ENCODE measurements at places on chromosomes 12 and 14.

GRCh38 chr12:11022520-11022919, at the start of gene TAS2R19:
TAS2R19 (minus strand) TSS chr12:11022620; CDS start chr12:11022571, 49 bp downstream.
- no peak for DNase-seq

- DNase-seq: no peak
Measured at GRCh38 chr12:42807766-42808165, 218.2 kb upstream of the PRICKLE1 start.

DNA sequence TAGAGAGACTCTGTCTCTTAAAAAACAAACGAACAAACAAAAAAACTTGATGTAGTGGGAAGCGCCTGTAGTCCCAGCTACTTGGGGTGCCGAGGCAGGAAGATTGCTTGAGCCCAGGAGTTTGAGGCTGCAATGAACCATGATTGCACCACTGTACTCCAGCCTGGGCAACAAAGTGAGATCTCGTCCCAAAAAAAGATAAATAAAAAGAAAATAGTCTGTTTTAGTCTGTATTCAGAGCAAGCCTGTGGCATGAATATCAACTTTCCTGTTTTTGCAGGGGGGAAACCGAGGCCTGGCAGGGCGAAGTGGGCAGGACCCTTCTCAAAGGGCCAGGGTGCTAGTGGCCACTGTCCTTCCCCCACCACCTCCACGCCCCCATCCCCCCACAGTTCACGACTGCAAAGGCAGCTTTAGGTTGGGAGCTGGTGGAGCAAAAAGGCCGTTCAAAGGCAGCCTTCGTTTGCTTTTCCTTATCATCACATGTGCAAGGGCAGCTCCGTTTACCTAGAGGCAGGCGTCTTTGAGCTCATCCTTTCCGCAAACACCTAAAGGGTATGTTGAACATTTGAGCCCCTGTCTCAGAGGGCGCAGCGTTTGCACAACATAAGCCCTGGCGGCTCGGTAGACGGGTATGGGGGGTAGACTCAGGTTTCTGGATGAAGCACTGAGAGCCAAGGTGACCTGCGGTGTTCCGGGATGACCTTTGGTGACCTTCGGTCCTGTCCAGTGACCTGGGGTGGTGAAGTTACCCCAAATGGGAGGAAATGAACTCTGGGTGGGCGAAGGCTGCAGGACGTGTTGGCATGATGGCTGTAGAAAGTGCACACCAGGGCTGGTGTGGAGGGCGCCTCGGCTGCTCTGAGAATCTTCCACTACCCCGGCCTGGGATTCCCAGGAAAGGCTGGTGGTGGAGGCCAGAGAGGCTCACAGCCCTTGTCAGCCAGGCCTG, 8.7 kb upstream of the MEG3 start:
- DNase-seq: no peak

- DNase-seq: no peak
Measured at GRCh38 chr12:6909421-6910145, 4.8 kb upstream of the ENO2 start.

DNA sequence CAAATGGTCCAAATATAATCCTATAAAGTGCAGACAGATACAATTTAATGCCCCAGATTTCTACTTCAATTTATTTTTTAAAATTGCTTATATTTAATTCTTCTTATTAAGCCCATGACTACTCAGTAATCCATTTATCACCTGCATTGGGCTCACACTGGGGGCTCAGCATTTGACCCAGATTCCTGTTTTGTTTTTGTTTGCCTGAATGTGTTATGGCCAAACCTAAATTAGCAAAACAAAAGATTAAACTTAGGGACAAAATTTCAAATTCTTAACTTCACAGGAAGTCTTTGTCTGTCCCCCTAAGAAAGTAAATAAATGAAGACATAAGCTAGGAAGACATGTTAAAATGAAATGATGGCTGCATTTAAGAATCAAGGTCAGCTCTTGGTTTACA, 322.3 kb downstream of the RMST start:
- DNase-seq: no peak

- no peak for DNase-seq
Measured at GRCh38 chr12:107229827-107230226, 136.5 kb upstream of the CRY1 start.

- DNase-seq: no peak
Measured at GRCh38 chr14:91831337-91831736, 36.0 kb downstream of the TC2N start.

- no peak for DNase-seq
Measured at GRCh38 chr14:103492156-103492925, 30.3 kb downstream of the CKB start.

DNA sequence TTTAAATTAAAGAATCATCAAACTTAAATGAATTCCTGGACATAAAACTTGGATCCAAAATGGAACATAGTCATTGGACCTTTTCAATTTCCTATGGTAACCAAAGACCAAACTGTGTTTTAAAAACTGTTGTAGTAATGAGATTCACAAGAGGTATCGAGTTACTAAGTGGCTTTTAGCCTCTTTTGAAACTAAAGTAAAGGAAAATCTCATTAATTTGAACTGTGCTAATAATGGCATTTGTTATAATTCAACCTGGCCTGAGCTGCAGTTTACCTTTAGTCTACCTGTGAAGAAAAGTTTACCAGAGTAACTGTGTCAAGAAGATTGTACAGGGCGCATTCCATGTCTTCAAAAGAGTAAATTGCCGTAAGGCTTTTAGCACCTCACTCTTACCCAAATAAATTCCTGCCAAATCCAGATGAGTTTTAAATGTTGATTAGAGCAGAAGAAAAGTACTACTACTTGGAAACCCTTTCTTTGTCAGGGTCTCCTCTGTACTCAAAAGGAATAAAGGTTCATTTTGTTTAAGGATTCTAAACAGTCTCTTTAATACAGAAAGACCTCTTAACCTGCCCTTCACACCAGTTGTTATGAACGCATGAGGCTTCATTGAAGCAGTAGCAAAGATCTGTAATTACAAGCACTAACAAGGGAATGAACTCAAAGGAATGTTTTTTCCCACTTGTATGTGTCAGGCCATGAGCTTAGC, 17.1 kb upstream of the MED13L start:
- DNase-seq: no peak

GRCh38 chr12:2323532-2324255, 270.9 kb downstream of the CACNA1C start:
- no peak for DNase-seq

- no peak for DNase-seq
Measured at GRCh38 chr12:76014007-76014406, 17.6 kb downstream of the PHLDA1 start.

DNA sequence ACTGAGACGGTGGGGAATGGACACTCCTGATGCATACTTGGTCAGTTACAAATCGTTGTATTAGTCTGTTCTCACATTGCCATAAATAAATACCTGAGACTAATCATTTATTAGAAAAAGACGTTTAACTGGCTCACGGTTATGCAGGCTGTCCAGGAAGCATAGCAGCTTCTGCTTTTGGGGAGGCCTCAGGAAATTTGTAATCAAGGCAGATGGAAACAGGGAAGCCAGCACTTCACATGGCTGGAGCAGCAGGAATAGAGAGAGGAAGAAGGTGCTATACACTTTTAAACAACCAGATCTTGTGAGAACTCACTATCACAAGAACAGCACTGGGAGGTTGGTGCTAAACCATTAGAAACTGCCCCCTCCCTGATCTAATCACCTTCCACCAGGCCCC, 418.2 kb downstream of the FLRT2 start:
- no peak for DNase-seq

DNA sequence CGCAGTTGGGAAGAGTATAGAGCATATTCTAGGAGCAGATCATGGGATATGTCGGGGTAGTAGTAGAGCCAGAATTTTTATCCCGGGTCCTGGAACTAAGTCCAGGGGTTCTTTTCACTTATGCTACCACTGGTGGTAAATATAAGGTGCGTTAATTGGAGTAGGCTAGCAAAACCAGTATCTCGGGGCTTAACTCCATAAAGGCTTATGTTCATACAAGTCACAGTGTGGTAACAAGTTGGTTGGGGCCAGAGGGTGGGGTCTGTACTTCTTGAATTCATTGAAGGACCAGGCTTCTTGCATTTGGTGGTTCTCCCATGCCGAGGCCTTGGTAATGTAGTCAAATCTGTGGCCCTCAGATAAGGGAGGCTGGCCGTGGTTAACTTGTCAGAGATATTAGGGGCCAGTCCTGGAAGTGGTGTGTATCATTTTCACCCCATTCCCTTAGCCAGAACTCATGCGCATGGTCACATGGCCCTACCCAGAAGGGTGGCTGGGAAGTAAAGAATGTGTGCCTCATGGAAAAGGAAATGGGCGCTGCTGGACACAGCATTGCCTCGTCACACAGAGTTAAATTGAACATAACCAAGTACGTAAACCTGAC, 1.5 kb upstream of the ZNF641 start:
- DNase-seq: no peak

- DNase-seq: no peak
Measured at GRCh38 chr14:95545515-95546168, 10.8 kb downstream of the GLRX5 start.

DNA sequence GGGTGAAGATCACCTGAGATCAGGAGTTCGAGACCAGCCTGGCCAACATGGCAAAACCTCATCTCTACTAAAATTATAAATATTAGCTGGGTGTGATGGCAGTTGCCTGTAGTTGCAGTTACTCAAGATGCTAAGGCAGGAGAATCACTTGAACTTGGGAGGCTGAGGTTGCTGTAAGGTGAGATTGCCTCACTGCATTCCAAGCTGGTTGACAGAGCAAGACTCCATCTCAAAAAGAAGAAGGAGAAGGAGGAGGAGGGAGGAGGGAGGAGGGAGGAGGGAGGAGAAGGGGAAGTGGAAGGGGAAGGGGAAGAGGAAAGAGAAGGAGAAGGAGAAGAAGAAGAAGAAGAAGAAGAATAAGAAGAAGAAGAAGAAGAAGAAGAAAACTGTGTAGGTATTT, 17.0 kb downstream of the RNASE10 start:
- no peak for DNase-seq

DNA sequence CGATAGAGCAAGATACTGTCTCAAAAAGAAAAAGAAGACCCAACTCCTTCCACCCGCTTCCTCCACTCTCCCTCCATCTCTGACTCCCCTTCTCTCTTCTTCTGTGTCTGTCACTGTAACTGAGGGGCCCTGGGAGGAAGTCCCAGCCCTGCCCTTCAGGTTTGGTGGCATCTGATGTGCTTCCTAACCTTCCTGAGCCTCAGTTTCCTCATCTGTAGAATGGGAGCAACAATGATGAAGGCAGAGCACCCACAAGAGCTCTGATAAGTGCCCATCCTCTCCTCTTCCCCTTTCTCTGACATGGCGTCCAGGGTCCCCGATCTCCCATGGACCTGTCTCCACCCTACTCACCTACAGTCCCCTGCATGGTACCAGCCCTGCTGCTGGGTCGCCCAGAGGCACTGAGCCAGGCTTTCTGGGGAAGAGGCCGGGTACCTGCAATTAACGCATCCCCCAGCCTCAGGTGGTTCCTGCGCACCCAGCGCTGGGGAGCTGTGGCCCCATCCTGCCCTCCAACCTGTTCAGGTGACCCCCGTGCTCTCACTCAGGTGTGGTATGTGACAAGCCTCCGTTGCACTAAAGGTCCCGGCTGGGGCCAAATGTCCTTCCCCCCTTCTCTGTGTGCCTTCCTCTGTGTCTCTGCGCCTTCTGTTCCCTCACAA, 13.2 kb downstream of the FOXN4 start:
- DNase-seq: no peak

DNA sequence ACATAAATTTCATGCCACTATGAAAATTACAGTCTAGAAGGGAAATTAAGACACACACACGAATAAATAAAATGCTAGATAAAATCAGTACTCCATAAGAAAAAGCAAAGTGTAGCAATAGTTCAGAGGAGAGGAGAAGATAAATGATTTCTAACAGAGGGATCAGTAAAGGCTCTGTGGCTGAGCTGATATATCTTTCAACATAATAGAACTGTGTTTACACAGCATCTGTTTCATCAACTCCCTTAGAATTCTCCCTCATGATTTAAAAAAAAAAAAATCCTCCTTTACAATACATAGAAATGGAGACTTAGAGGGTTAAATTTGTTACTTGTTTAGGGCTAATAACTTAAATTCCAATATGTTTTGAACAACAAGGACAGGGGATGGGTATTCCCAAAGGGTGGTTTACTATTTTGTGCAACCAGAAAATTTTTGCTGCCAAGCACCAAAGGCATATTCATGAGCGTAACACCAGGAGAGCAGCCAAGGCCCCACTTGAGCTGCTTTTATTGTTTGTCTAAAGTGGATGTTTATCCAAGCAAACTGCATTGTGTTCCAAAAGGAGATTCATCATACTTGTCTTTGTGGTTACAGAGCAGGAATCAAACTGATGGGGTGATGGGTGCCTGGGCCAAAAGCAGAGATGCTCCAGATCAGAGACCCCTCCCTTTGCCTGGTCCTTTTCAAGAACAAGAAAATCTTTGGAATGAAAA, 162.7 kb downstream of the BMP4 start:
- DNase-seq: no peak

DNA sequence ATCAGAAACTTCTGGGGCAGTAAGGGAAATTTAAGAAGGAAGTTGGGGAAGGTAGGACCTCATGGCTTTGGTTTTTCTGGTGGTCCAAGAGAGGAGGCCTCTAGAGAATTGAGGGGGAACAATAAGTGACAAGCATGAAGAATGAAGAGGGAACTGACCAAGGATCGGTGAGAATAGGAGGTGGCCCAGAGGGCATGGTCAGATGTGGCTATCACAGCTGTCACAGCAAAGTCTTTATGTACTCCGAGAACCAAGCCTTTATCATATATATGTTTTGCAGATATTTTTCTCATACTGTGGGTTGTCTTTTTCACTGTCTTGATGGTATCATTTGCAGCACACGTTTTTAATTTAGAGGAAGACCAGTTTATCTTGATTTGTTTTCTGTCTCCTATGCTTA, 64.3 kb downstream of the PPP2R5C start:
- no peak for DNase-seq

DNA sequence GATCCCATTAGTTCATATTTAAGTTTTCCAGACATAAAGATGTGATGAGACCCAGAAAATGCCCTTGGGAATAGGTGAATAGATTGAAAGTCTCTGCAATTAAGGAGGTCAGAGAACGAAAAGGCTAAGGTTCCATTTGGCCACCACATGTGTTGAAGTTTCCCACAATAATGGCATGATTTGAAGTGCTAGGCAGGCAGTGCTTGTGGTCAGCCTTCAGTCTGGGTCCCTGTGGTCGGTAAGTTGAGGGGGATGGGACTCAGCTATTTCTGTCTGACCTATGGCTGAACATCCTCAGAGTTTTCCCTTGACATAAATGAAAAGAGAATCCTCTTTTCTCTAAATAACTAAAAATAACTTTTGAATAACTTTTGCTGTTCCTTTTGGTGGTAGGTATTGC, 92.4 kb downstream of the PELI2 start:
- no peak for DNase-seq

GRCh38 chr14:55582746-55583145, 2.7 kb downstream of the KTN1 start:
- DNase-seq: no peak

DNA sequence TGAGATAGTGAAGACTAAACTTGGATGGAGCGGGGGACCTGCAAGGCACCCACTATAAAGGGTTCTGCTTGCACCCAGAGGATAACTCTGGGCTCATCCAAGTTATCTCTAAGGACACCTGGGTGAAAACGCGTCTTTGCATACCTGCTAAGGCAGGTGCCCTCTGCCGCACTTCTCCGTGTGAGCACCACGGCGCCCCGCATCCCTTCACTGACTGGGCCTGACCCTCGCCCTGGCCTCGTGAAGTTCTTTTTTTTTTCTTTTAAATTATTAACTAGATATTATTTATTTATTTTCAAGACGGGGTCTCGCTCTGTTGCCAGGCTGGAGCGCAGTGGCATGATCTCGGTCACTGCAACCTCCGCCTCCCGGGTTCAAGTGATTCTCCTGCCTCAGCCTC, 20.0 kb upstream of the APOF start:
- no peak for DNase-seq
